ENCODE measurements at places on chromosomes 7 and 10. TPM values are rescaled to one million over a fixed set of nuclear protein-coding genes. Genes with fewer than 3 reads are reported as not detected.

COPG2 gene
- 19.3 TPM for total RNA-seq

GTF2I gene
- 244 TPM for total RNA-seq

PNLIPRP1 gene
- not detected for total RNA-seq

GRCh38 chr10:5910323-5911100, 20.5 kb downstream of the FBH1 start:
- peaks cover 87% of the 10 kb centered on the region for H3K36me3 ChIP-seq
- H3K4me3 ChIP-seq, result no peak overlapping the region
- peaks cover 5% of the 10 kb centered on the region for H3K4me1 ChIP-seq
- no peaks in the 10 kb centered on the region for H3K27me3 ChIP-seq
- DNase-seq, result no peak

- no peak overlapping the region for H3K4me3 ChIP-seq
- H3K27ac ChIP-seq, result no peak overlapping the region
- DNase-seq, result no peak
These were observed 13.6 kb downstream of the CAMK2B start for GRCh38 chr7:44311561-44312495.

GRCh38 chr7:116548506-116548905, 23.7 kb downstream of the CAV1 start:
- H3K4me3 ChIP-seq, result no peak overlapping the region

Data from left lung (tissue), 14 donors.